ENCODE measurements at places on chromosomes 1 and 21.

DNA sequence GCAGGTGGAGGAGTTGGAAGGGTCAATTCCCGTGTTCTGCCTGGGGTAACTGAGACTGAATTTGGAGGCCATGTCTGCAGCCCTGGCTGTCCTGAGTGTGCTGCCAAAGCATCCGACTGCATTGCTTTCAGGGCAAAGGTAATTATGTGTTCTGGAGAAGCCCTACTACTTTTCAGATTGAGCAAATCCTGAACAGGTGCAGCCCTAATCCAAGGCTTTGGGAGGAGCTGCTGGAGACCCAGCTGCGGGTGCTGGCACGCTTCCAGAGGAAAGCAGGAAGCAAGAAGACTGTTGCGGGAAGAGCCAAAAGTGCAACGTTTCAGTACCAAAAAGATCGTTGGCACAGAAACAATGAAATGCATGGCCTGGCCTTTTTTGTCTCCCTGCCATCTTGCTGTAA, 73.7 kb upstream of the NRIP1 start:
- H3K27me3 ChIP-seq = peaks cover 22% of the 10 kb centered on the region
- no peak for DNase-seq
- H3K4me3 ChIP-seq = no peak overlapping the region
- no peaks in the 10 kb centered on the region for H3K36me3 ChIP-seq
- H3K27ac ChIP-seq = no peak overlapping the region

DNA sequence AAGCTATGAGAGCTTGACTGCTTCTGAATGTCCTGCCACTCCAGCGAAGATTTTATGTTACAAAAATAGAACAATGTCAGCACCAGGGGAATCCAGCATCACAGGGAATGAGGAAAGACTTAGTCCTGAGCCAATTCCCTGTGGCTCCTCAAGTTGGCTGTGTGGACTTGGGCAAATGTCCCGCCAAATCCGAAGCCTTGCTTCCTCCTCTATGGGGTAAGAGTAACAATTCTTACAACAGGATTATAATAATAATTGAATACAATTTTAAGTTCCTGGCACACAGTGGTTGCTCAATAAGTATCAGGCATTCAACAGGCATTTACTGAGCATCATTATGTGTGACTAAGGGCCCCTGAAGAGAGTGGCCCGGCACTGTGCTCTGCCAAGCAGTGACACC, 44.4 kb downstream of the STPG1 start:
- no peaks in the 10 kb centered on the region for H3K36me3 ChIP-seq
- no peak overlapping the region for H3K27ac ChIP-seq
- H3K4me1 ChIP-seq = peaks cover 4% of the 10 kb centered on the region
- H3K4me3 ChIP-seq = no peak overlapping the region

GRCh38 chr1:26408604-26409003, 2.0 kb upstream of the LIN28A start:
- peak overlapping the region; percentile 25 for H3K4me3 ChIP-seq
- peak; percentile 80 for DNase-seq
- H3K4me1 ChIP-seq = peaks cover 16% of the 10 kb centered on the region
- H3K27me3 ChIP-seq = peaks cover 97% of the 10 kb centered on the region
- peaks cover 4% of the 10 kb centered on the region for H3K36me3 ChIP-seq
- no peak overlapping the region for H3K27ac ChIP-seq

GRCh38 chr1:54699936-54700525, 15.6 kb upstream of the TTC4 start:
- H3K36me3 ChIP-seq = no peaks in the 10 kb centered on the region
- H3K27ac ChIP-seq = no peak overlapping the region
- H3K4me1 ChIP-seq = no peaks in the 10 kb centered on the region
- no peak overlapping the region for H3K4me3 ChIP-seq
- H3K27me3 ChIP-seq = peaks cover 73% of the 10 kb centered on the region

- no peak for DNase-seq
- no peaks in the 10 kb centered on the region for H3K36me3 ChIP-seq
- no peak overlapping the region for H3K4me3 ChIP-seq
- no peaks in the 10 kb centered on the region for H3K27me3 ChIP-seq
Observed at GRCh38 chr1:56216218-56216617, 363.1 kb downstream of the PLPP3 start.

- H3K27ac ChIP-seq = no peak overlapping the region
- peaks cover 10% of the 10 kb centered on the region for H3K27me3 ChIP-seq
Observed at GRCh38 chr21:45802425-45802824, 158.9 kb downstream of the PCBP3 start.

GRCh38 chr1:17563494-17564281, 24.2 kb downstream of the ARHGEF10L start:
- H3K4me1 ChIP-seq = no peaks in the 10 kb centered on the region
- no peaks in the 10 kb centered on the region for H3K36me3 ChIP-seq
- DNase-seq = no peak
- H3K27me3 ChIP-seq = peaks cover 26% of the 10 kb centered on the region
- no peak overlapping the region for H3K27ac ChIP-seq
- no peak overlapping the region for H3K4me3 ChIP-seq

GRCh38 chr1:109622895-109623294, 3.3 kb downstream of the AMPD2 start:
- peak overlapping the region; percentile 84 for H3K27ac ChIP-seq
- no peak for DNase-seq
- peaks cover 50% of the 10 kb centered on the region for H3K36me3 ChIP-seq
- H3K4me3 ChIP-seq = no peak overlapping the region
- peaks cover 44% of the 10 kb centered on the region for H3K4me1 ChIP-seq
- no peaks in the 10 kb centered on the region for H3K27me3 ChIP-seq

GRCh38 chr1:151476083-151476482, 16.8 kb upstream of the POGZ start:
- no peak overlapping the region for H3K4me3 ChIP-seq
- H3K27ac ChIP-seq = no peak overlapping the region
- peaks cover 7% of the 10 kb centered on the region for H3K36me3 ChIP-seq
- H3K4me1 ChIP-seq = peaks cover 4% of the 10 kb centered on the region
- no peak for DNase-seq

- no peaks in the 10 kb centered on the region for H3K27me3 ChIP-seq
- no peak overlapping the region for H3K27ac ChIP-seq
- no peaks in the 10 kb centered on the region for H3K36me3 ChIP-seq
- H3K4me3 ChIP-seq = no peak overlapping the region
- no peaks in the 10 kb centered on the region for H3K4me1 ChIP-seq
Observed at GRCh38 chr21:24278711-24279110, 1328.6 kb downstream of the MRPL39 start.

DNA sequence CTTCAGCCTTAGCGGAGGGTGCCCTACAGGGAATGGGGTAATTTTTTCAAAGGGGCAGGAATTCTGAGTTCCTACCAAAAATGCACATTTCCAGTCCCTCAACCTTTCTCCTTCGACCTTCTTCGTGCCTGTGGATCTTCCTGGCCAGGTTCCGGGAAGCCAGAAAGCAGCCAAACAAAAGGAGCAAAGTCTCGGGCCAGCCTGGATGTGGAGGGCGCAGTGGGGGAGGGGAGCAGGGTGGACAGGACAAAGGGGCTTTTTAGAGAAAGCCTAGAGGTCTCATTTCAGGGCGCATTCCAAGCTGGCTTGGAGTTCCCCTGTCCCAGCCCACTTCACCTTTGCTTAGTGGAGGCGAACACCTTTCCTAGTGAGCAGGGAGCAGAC, 2.9 kb upstream of the INAVA start:
- H3K36me3 ChIP-seq = peaks cover 8% of the 10 kb centered on the region
- H3K4me1 ChIP-seq = peaks cover 44% of the 10 kb centered on the region
- no peak for DNase-seq
- H3K27ac ChIP-seq = no peak overlapping the region

GRCh38 chr21:40210251-40210650, 343.0 kb downstream of the PCP4 start:
- H3K4me3 ChIP-seq = no peak overlapping the region
- DNase-seq = no peak
- no peaks in the 10 kb centered on the region for H3K36me3 ChIP-seq
- no peaks in the 10 kb centered on the region for H3K27me3 ChIP-seq

- peaks cover 21% of the 10 kb centered on the region for H3K4me1 ChIP-seq
- no peaks in the 10 kb centered on the region for H3K27me3 ChIP-seq
- H3K27ac ChIP-seq = peak overlapping the region; percentile 68
- H3K36me3 ChIP-seq = no peaks in the 10 kb centered on the region
Observed at GRCh38 chr1:182086136-182086535, 24.6 kb upstream of the ZNF648 start.

DNA sequence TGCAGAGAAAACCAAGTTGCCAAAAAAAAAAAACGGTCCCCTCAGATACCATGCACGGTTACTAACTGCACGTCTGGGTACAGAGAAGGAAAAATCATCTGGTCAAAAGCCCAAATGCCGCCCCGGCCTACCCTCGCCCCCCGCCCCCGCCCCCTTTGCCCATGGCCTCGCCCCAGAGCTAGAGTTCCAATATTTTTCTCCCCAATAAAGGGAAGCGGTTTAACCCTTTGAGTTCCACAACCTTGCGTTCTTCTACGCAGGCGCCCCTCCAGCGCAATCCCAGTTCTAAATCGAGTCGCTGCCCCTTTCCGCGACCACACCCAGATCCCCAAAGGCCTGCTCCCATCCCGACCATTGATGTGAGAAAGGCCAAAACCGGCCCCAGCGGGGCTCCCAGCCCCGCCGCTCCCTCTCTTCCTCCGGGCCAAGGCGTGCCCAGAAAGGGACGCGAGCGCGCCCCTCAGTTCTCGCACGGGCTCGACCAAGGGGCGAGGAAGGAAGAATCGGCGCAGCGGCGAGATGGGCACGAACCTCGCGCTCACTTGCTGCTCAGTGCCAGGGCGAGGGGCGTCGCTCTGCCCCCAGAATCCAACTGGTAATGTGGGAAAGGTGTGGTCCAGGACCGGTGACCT, 797 bp downstream of the WDR47 start:
- H3K4me1 ChIP-seq = peaks cover 20% of the 10 kb centered on the region
- no peak for DNase-seq
- peak overlapping the region; percentile 94 for H3K27ac ChIP-seq

DNA sequence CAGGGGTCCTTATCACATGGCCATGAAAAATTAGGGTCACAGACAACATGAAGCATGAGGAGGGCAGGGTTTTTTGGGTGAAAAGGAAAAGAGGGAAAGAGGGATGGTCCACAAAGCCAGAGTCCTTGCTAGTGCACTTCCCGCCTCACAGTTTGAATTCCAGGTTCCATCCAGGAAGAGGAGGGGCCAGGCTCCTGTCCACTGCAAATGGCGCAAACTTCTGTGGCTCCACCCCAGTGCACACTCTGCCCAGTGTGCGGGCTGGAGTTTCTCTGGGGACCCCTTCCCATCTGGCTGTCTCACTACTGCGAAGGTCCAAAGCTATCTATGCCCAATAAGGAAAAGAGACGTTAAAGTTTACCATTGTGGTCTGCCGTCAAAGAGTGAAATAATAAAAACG, 17.8 kb downstream of the AIM2 start:
- DNase-seq = no peak
- H3K4me1 ChIP-seq = peaks cover 19% of the 10 kb centered on the region
- peaks cover 35% of the 10 kb centered on the region for H3K36me3 ChIP-seq
- H3K27ac ChIP-seq = no peak overlapping the region
- H3K4me3 ChIP-seq = no peak overlapping the region

DNA sequence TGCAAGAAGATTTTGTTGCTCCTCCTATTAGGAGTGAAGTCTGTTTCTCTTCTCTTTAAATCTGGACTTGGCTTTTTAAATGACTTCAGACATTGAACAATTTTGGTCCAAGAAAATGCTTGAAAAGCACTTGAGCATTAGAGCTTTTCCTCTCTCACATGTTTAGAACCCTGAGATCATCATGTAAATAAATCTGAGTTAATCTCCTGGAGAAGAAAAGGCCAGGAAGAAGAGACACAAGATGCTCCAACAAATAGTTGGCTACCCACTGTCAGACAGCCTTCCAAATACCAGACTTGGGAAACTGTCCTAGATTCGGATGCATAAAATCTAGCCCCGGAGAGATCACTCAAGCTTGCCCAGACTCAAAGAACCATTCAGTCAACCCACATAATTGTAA, 1353.1 kb upstream of the ADGRL4 start:
- H3K4me3 ChIP-seq = no peak overlapping the region
- no peaks in the 10 kb centered on the region for H3K27me3 ChIP-seq
- no peaks in the 10 kb centered on the region for H3K4me1 ChIP-seq
- no peak for DNase-seq
- H3K36me3 ChIP-seq = no peaks in the 10 kb centered on the region

DNA sequence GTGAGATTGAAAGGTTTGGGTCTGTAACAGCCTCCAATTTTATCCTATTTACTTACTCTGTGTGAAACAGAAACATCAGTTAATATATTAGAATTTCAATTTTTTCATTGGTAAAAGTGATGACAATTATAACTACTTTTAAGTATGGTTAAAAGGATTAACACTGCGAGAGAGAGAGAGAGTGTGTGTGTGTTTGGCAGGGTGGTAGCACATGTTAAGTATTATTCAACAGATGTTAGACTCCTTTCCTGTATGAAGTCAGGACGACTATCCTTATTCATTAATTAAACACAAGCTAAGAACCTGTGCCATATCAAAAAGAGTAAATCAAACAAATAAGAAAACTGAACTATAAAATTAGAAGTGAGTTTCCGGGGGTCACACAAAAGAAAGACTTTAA, 662.5 kb downstream of the PLPP3 start:
- no peaks in the 10 kb centered on the region for H3K27me3 ChIP-seq
- no peaks in the 10 kb centered on the region for H3K4me1 ChIP-seq
- H3K36me3 ChIP-seq = no peaks in the 10 kb centered on the region
- H3K27ac ChIP-seq = no peak overlapping the region

GRCh38 chr1:82752046-82752445, 951.3 kb downstream of the ADGRL2 start:
- no peak for DNase-seq
- no peak overlapping the region for H3K27ac ChIP-seq
- no peaks in the 10 kb centered on the region for H3K36me3 ChIP-seq

GRCh38 chr21:23853796-23854379, 1753.4 kb downstream of the MRPL39 start:
- H3K4me1 ChIP-seq = no peaks in the 10 kb centered on the region
- no peaks in the 10 kb centered on the region for H3K27me3 ChIP-seq
- no peak overlapping the region for H3K27ac ChIP-seq
- DNase-seq = no peak
- no peaks in the 10 kb centered on the region for H3K36me3 ChIP-seq
- H3K4me3 ChIP-seq = no peak overlapping the region

DNA sequence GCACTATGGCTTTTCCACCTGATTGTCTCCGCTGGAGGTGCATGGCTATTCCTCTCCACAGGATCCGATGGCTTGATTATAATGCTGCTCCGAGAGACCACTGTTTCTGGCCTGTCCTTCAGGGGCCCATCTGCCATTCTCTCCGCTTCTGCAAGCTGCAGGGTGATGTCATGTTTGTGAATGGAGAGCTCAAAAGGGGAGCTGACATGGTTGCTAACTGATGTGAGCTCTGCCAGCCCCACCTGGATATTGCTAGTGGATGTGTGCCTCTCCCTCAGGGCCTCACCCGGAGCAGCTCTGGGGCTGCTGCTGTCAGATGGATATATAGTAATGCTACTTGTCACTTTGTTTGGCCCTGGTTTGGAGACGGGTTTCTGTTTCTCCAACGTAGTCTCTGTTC, 72.3 kb downstream of the KDM1A start:
- no peaks in the 10 kb centered on the region for H3K27me3 ChIP-seq
- peaks cover 54% of the 10 kb centered on the region for H3K36me3 ChIP-seq
- H3K27ac ChIP-seq = no peak overlapping the region
- DNase-seq = no peak
- peaks cover 3% of the 10 kb centered on the region for H3K4me1 ChIP-seq
- no peak overlapping the region for H3K4me3 ChIP-seq

GRCh38 chr1:56191369-56191768, 388.0 kb downstream of the PLPP3 start:
- H3K27ac ChIP-seq = no peak overlapping the region
- no peaks in the 10 kb centered on the region for H3K27me3 ChIP-seq
- no peak overlapping the region for H3K4me3 ChIP-seq
- no peaks in the 10 kb centered on the region for H3K4me1 ChIP-seq
- no peak for DNase-seq
- peaks cover 3% of the 10 kb centered on the region for H3K36me3 ChIP-seq
